ENCODE measurements at places on chromosomes 2 and 18.

GRCh38 chr2:141767051-141767450 is 363.8 kb downstream of the LRP1B start:
- DNase-seq: no peak

DNA sequence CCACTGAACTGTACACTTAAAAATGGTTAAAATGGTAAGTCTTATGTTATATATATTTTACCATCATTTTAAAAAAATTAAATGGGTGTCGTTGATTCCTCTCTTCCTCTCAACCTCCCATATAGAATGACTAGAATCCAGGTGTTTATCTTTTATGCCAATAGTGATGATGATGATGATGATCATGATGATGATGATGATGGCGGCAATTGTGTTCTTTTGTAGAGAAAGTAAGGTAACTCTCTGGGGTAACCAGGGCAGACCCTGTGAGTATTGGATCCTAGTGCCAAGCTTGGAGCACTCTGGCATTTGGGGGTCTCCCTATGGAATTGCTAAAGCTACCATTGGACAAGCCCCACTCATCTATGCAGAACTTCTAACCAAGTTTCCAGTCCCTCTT is 113.6 kb downstream of the GLI2 start:
- no peak for DNase-seq

GRCh38 chr2:192190474-192190873 is 4.3 kb downstream of the TMEFF2 start:
- peak; percentile 32 for DNase-seq

- DNase-seq: no peak
These were observed 607.4 kb downstream of the CBLN2 start for GRCh38 chr18:71936744-71937143.

DNA sequence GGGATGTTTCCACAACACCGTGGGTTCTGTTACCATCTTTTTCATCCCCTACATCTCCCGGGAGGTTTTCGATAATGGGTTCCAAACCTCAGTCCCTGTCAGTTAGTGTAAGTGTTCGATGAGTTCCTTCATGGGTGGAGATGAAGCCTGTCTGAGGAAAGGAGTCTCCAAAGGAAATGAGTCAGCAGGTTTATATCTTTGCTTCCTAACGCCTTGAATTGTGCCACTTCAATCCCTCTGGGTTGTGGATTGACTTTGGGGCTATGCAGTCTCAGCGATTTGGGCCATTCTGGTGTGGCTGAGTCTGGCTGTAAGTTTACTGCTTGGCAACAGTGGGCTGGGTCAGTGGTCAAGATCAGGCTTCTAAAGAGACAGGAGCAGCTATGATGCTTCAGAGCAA is 1.2 kb downstream of the SERPINB5 start:
- no peak for DNase-seq

DNA sequence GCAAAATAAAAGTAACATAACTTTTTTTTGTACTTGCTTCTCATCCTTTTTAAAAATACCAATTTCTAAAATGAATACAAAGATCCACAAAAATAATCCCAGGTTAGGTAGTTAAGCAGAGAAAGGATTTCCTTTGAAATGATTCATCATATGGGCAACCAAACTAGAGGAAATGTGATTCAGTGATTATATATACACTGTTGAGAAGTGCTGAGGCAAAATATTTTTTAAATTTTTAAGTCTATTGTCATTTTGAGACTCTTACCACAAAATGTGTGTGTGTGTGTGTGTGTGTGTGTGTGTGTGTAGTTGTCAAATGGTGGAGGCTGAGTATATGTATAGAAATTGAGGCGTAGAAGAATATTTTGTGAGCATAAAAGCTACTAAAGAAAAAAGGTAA is 1075.3 kb downstream of the LRP1B start:
- no peak for DNase-seq

DNA sequence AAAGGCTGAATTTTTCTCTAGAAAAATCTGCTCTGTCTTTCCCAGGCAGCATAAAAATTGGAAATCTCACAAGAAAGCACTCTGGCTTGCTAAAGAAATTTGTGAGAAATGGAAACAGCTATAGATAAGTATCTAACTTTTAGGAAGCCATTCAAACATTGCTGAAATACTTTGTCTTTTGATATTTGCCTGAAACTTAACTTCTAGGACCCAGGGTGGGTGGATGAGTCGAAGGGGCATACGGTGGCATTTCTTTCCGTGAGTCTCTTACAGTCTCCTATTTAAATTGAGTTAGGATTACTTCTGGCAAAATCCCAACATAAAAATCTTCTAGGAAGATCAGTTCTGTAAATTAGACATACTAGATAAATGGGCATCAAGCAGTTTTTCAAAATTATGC is 532 bp upstream of the COL3A1 start:
- no peak for DNase-seq

- DNase-seq: no peak
These were observed 126.2 kb downstream of the CMPK2 start for GRCh38 chr2:6739547-6739946.

DNA sequence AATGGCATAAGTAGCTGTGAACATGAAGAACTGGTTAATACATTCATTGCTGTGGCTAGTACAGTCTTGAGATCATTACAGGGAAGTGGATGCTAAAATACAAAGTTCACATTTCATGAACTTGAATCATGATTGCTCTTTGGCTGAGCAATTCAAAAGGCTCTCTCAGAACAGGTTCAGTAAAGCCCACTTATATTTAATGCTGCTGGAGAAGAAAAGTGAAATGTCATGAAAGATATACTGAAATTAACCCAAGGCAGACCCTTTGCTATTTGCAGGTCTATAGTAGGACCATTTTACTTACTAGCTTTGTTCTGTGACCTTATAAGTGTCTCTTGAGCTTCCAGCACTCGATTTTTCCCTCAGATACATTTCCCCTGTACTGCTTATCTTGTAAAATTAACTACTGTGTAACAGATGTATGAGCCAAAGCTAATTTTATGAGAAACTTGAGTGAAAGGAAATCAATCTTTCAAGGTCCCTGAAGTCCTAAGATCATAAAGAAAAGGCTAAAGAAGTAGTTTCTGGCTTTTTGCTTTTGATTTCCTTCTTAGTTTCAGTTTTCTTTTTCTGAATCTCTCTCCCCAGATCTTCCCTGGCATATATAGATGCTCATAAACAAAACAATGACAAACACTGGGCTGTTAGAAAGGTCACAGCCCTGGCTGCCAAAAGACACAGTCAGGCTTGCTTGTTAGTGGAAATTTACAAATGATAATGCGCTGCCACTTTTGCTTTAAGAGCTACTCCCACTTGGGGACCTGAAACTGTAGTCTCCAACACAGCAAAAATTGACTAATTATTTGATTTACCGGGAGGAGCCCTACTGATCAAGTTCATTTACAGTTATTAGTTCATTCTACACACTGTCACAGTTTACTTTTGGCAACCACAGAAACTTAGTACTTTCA is 132.7 kb upstream of the XPO1 start:
- DNase-seq: peak; percentile 46

DNA sequence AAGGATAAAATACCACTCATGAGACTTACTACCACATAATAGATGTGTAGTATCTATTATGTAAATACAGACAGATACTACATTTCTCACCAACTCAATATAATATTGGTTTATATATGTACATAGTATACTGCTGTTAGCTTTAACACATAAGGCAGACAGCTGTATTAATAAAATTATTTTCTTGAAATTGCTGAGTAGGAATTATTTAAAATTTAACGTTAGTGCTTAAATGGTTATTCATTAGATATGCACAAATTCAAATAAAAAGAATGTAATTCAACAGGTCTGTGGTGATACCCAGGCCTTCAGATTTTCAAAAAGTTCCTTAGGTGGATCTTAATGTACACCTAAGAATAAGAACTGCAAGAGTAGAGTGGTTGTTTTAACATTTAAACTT is 59.0 kb downstream of the PRPF40A start:
- DNase-seq: no peak
